ENCODE measurements at places on chromosomes 11 and 22.

- no peak for DNase-seq
These were observed 86.8 kb upstream of the CRTAM start for GRCh38 chr11:122751292-122752070.

GRCh38 chr11:108926841-108927577 is 262.1 kb downstream of the DDX10 start:
- DNase-seq: no peak

DNA sequence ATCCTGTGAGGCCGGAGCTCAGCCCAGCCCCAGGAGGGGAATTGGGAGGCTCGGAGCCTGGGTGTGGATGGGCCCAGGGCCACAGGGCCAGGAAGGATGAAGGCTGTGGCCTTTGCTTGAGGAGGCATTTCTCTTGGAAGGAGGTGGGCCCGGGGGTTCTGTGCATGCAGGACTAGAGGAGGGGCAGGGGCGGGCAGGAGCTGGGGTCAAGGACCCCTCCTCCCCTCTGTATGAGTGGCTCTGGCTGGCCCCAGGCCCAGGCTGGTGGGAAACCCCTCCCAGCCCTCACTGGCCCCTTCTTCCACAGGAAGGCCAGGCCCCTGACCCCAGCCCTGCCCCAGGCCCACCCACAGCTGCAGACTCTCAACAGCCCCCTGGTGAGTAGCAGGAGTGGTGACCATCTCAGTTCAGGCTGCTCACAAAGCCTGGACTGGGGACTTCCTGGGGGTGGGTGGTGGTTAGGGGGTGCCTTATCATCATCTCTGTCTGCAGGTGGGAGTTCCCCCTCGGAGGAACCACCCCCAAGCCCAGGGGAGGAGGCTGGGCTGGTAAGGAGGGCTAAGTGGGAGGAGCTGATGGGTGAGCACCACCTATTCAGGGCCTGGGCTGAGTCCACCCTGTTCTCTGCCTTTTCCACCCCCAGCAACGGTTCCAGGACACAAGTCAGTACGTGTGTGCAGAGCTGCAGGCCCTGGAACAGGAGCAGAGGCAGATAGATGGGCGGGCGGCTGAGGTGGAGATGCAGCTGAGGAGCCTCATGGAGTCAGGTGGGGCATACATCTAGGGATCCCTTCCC is 6.0 kb downstream of the KCNK7 start:
- DNase-seq: peak; percentile 46

DNA sequence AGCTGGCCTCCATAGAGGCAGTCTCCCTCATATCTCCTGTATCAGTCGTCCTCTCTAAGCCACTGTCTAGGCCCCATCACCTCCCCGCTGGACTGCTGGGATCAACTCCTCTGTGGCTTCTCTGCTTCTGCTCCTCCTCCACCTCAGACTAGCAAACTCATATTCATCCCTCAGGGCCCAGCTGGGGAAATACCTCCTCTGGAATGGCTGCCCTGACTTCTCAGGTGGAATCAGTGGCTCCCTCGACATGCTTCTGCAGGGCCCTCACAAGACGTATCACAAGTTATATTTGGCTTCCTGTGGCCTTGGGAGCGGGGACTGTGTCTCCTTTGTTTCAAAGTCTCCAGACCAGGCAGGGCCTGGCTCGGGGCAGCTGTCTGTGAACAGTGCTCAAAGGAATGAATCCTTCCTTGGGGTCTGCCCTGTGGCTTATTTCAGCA is 10.0 kb downstream of the SLC29A2 start:
- no peak for DNase-seq

GRCh38 chr11:113567867-113568544 is 92.8 kb upstream of the DRD2 start:
- no peak for DNase-seq

Measured in naive thymus-derived CD8-positive, alpha-beta T cell (primary cell).